CD8-positive, alpha-beta memory T cell (primary cell): ENCODE measurements at places on chromosomes 6 and 20.

DNA sequence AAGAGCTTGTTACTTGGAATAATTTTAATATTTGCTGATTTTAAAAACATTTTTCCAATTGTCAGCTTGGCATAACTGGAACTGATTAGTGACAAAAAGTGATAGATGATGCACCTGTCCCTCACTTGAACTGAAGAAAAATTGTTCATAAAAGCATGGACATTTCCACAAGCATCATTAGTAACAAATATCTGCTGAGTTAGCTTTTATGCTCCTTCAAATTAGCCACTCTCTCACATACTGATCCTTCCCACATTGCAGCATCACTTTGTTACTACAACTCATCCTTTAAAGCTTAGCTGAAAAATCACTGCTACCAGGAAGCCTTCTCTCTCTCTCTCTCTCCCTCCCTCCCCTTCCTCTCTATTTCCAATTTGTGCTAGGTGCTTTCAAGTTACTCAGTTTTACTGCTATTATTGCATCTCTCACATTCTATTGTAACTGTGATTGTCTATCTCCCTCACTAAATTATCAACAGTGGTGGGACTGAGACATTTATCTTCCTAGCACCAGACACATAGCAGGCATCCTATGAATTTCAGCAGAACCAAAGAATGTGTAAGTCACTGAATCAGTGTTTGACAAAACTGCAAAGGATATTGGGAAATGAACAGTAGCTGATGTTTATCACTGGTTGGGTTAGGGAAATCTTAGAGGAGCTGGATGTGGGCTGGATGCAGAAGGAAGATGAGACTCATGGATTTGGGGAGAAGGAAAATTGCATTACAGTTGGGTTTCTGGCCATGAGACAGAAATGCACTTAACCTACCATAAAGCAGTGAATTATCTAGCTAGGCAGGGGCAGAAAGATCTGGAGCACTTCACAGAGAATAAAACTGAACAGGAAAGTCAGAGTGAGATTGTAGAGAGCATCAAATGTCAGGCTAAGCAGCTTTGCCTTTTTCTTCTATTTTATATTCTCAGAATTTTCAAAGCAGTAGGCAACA, 128.4 kb upstream of the PLN start:
- DNase-seq: no peak

GRCh38 chr20:20568604-20569205, 143.7 kb downstream of the RALGAPA2 start:
- peak; percentile 6 for DNase-seq

DNA sequence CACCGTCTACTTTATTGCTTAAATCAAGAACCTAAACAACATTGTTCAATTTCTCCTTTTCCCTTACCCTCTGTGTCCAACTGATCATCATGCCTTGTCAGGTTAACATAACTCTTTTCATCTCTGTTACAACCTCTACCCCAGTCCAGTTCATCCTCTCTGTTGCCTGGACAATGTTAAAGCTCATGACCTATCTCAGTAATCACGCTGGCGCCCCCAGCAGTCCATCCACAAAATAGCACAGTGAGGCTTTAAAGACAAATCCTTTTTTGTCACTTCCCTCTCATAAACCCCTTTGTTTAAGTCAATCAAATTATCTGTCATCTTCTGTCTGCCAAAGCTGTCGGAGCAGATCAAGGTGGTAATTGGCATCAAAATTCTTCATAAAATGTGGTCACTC, 140.1 kb downstream of the QKI start:
- DNase-seq: peak; percentile 39

- DNase-seq: no peak
Measured at GRCh38 chr6:1424306-1424927, 35.0 kb downstream of the FOXF2 start.
